Natural killer cell (primary cell): ENCODE measurements at places on chromosomes 5 and 9. TPM values are rescaled to one million over a fixed set of nuclear protein-coding genes. Genes with fewer than 3 reads are reported as not detected.

DNA sequence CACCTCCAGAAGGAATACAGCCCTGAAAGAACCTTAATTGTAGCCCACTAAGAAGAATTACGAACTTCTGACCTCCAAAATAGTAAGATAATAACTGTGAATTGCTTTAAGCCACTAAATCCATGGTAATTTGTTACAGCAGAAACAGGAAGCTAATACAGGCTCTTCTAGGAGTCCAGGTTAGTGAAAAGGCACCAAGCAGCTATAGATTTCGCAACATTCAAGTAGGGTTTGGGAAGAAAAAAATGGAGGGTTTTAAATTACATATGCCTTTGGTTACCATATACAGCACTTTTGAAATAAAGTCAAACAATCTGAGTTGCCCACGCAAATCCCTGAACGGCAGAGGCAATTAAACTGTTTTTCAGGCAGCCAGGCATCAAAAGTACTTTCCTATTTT lies 1.7 kb upstream of the ACTL7A start:
- no peak overlapping the region for H3K4me3 ChIP-seq
- no peak for DNase-seq
- H3K27me3 ChIP-seq: no peaks in the 10 kb centered on the region

GRCh38 chr9:14713187-14713767 lies 9.3 kb downstream of the CER1 start:
- H3K36me3 ChIP-seq: no peaks in the 10 kb centered on the region
- no peak overlapping the region for H3K27ac ChIP-seq
- H3K27me3 ChIP-seq: no peaks in the 10 kb centered on the region
- DNase-seq: no peak
- H3K4me3 ChIP-seq: no peak overlapping the region

GRCh38 chr5:32545102-32545800 lies 40.1 kb upstream of the SUB1 start:
- H3K27ac ChIP-seq: no peak overlapping the region
- H3K4me1 ChIP-seq: peaks cover 6% of the 10 kb centered on the region
- H3K4me3 ChIP-seq: no peak overlapping the region
- H3K36me3 ChIP-seq: no peaks in the 10 kb centered on the region
- no peak for DNase-seq

- no peaks in the 10 kb centered on the region for H3K27me3 ChIP-seq
- no peak overlapping the region for H3K27ac ChIP-seq
Observed at GRCh38 chr9:69513141-69513820, 158.9 kb downstream of the APBA1 start.

- no peaks in the 10 kb centered on the region for H3K27me3 ChIP-seq
- peaks cover 30% of the 10 kb centered on the region for H3K4me1 ChIP-seq
- peak overlapping the region; percentile 81 for H3K27ac ChIP-seq
- DNase-seq: no peak
- peak overlapping the region; percentile 60 for H3K4me3 ChIP-seq
Observed at GRCh38 chr5:140546851-140547507, 483 bp upstream of the EIF4EBP3 start.

Gene PCA3
- total RNA-seq: 0.36 TPM

Gene LOX
- total RNA-seq: 0.16 TPM
